Smooth muscle cell of the pulmonary artery (primary cell): ENCODE measurements at places on chromosomes 2 and 18. TPM values are rescaled to one million over a fixed set of nuclear protein-coding genes. Genes with fewer than 3 reads are reported as not detected.

Gene KCNE4
- 37.7 and 120 TPM in 2 replicates for total RNA-seq

Gene SPTBN1
- total RNA-seq: 365 and 465 TPM in 2 replicates

Gene SGPP2
- total RNA-seq: not detected in 2 replicates

Gene CXCR4
- 0.85 and 2.0 TPM in 2 replicates for total RNA-seq

Gene EGR4
- total RNA-seq: not detected in 2 replicates

Gene BOLL
- total RNA-seq: not detected in 2 replicates

Gene CPLX4
- not detected in 2 replicates for total RNA-seq

Gene RAB17
- 0.78 and 0.83 TPM in 2 replicates for total RNA-seq

Gene LIPG
- total RNA-seq: 5.5 and 43.0 TPM in 2 replicates

Gene TGFA
- total RNA-seq: 0.13 and 2.8 TPM in 2 replicates

Gene IL1A
- total RNA-seq: 0.85 and 2.7 TPM in 2 replicates

Gene MAB21L4
- total RNA-seq: not detected in 2 replicates

Gene KLHL14
- not detected in 2 replicates for total RNA-seq

Gene MERTK
- total RNA-seq: 0.69 and 0.91 TPM in 2 replicates

Gene MC4R
- not detected in 2 replicates for total RNA-seq

Gene ITGA6
- total RNA-seq: 9.8 and 119 TPM in 2 replicates

Gene IL1R1
- total RNA-seq: 109 and 129 TPM in 2 replicates

Gene AQP4
- not detected in 2 replicates for total RNA-seq

Gene RAB27B
- total RNA-seq: 10.6 and 63.2 TPM in 2 replicates

Gene C2orf66
- total RNA-seq: 0.20 and 0.59 TPM in 2 replicates

Gene BARD1
- 7.3 and 13.6 TPM in 2 replicates for total RNA-seq

Gene PSME4
- 34.5 and 35.8 TPM in 2 replicates for total RNA-seq

Gene LIMS3
- total RNA-seq: 1.6 and 4.2 TPM in 2 replicates

Gene PROKR1
- not detected in 2 replicates for total RNA-seq

Gene ZNF236
- total RNA-seq: 10.4 and 11.1 TPM in 2 replicates

Gene FTCDNL1
- 0.59 and 1.4 TPM in 2 replicates for total RNA-seq

Gene GKN1
- total RNA-seq: not detected in 2 replicates

Gene SLC9A4
- 0.03 TPM in 1 of 2 replicates, not detected in the other for total RNA-seq

Gene LINC00305
- not detected in 2 replicates for total RNA-seq

Gene PLCD4
- total RNA-seq: 2.0 and 2.5 TPM in 2 replicates

Gene IL18R1
- total RNA-seq: 2.3 and 8.3 TPM in 2 replicates

Gene TRABD2A
- total RNA-seq: 4.0 and 4.7 TPM in 2 replicates

Gene DLGAP1
- 0.53 and 1.1 TPM in 2 replicates for total RNA-seq

Gene FAP
- total RNA-seq: 172 and 182 TPM in 2 replicates

Gene CRACDL
- 0.03 TPM in 1 of 2 replicates, not detected in the other for total RNA-seq

Gene LOXHD1
- total RNA-seq: not detected in 2 replicates
